NAMALWA (cell line): ENCODE measurements at places on chromosomes 2 and 18.

DNA sequence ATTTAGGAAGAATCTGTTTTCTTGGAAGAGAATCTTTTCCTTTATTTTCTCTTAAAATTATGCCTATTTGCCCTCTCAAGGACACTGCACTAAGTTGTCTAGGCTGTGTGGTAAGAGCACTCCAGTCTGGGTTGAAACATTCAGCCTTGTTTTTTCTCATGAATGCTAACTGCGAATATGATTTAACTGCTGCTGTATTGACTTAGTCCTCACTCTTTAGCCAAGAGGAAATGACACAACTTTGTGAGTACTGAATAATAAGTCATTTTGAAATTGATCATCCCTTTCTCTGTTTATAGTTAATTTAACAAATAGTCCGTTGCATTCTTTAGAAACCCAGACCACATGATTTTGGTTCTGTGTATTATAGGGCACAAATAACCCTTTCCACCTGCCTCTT, 4.5 kb upstream of the RND3 start:
- no peak for DNase-seq

GRCh38 chr2:199455210-199455544, 2.6 kb downstream of the SATB2 start:
- DNase-seq: no peak

GRCh38 chr2:236286873-236287545, 22.8 kb upstream of the ASB18 start:
- DNase-seq: no peak

GRCh38 chr2:120052597-120052996, 39.7 kb downstream of the EPB41L5 start:
- no peak for DNase-seq

GRCh38 chr2:166148500-166149400, 20.9 kb upstream of the SCN1A start:
- DNase-seq: no peak

DNA sequence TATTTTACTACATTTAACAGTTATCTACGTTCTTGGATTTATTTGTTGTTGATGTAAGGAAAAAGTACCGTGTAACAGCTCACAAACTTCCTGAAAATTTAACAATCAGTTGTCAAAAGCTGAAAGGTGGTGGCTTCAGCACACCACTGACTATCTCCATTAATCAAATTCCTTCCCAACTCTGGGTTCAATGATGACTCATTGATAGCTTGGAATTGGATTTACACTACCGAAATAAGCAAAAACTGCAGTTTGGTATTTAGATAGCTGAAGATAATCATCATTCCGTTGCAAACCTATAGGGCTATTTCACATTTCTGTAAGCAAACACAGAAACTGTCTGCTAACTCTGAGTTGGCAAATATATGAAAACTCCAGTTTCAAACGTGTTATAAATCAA, 322.3 kb upstream of the TFPI start:
- DNase-seq: no peak

DNA sequence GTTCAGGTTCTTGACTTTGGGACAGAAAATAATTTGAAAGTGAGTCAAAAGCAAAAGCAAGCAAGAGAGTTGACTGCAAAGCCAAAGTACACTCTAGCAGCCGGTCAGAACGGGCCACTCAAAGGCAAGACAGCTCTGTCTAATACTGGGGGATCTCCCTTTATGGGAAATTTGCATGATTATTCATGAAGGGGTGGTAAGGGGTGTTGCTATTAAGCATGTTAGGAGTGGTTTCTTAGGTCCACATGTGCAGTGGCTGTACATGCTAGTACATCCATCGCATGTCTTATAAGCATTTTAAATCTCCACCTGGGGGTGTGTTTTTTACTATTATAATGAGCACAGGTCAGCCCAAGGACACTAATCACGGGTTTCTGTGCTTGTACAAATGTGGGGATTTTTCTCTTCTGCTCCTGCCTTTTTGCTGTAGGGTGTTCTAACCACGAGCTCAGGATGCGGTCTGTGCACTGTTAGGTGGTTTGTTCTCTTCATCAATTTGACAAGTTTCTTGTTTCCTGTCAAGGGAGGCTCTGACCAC, 60.2 kb upstream of the SPP2 start:
- no peak for DNase-seq

DNA sequence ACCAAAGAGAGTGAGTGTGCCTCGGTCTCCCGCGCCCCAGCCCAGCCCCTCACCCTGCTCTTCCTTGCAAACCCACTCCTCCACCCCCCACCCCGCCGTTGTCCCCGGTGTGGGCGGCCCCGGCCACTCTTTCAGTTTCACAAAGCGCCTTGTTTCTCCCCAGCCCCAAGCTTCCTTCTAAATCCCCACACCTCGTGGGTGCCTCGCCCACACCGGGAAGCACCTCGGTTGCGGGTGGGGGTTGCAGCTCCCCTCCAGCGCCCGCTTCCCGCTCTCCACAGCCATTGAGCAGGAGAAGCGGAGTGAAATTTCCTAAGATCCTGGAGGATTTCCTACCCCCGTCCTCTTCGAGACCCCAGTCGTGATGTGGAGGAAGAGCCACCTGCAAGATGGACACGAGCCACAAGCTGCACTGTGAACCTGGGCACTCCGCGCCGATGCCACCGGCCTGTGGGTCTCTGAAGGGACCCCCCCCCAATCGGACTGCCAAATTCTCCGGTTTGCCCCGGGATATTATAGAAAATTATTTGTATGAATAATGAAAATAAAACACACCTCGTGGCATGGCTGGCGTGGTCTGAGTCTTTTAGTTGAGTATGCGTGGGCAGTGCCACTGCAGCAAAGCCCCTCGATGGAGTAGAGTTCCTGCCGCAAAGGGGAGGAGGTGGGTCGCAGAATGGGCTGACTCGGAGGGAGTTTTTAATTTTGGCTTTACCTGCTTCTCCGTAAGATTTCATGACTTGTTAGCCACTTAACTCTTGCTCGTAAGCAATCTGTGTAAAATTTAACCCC, 848 bp downstream of the TMSB10 start:
- peak; percentile 46 for DNase-seq

- DNase-seq: no peak
Measured at GRCh38 chr2:216710551-216711301, 15.4 kb upstream of the IGFBP5 start.
